Activated CD8-positive, alpha-beta T cell treated with anti-CD3 and anti-CD28 coated beads, Interleukin-2, amount 10 ng/mL, durations not matched to agents 7 days and 5 days (primary cell): ENCODE measurements at places on chromosomes 12 and 14.

- H3K36me3 ChIP-seq, result peaks cover 66% of the 10 kb centered on the region
- H3K27ac ChIP-seq, result peak overlapping the region; percentile 80
- peaks cover 87% of the 10 kb centered on the region for H3K4me1 ChIP-seq
- no peak overlapping the region for H3K4me3 ChIP-seq
- DNase-seq, result no peak
Measured at GRCh38 chr12:104493496-104493895, 36.7 kb downstream of the CHST11 start.

GRCh38 chr12:26122061-26122680 lies 2.7 kb downstream of the BHLHE41 start:
- H3K36me3 ChIP-seq, result no peaks in the 10 kb centered on the region
- H3K27me3 ChIP-seq, result peaks cover 77% of the 10 kb centered on the region
- peak; percentile 33 for DNase-seq
- peaks cover 35% of the 10 kb centered on the region for H3K4me1 ChIP-seq

DNA sequence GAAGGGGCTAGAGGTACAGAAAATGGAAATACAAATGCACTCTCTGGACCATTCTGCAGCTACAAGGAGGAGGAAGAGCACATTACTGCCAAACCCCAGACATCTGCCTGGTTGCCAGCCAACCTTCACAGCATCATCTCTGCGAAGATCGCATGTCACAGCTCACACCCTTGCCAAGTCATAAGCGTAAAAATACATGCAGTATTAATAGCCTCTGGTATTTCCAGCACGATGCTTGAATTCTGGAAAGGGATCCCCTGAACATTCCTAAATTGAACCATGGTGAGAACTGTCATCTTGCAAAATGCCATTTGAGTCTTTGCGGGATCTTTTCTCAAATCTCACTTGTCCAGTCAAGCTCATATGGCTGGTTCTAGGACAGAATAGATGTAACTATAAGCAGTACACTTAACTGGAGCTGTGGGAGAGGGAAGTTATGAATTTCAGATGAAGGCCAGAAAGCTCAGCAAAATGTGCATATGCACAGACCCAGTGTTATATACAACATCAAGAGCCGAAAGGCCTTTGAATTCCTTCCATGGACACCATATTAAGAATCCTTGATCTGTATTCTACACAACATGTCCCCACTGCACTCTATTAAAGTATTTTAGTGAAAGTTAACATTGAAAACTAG lies 211.6 kb downstream of the DUSP6 start:
- no peak for DNase-seq
- no peaks in the 10 kb centered on the region for H3K27me3 ChIP-seq
- no peak overlapping the region for H3K27ac ChIP-seq
- no peaks in the 10 kb centered on the region for H3K36me3 ChIP-seq
- H3K4me3 ChIP-seq, result no peak overlapping the region
- H3K4me1 ChIP-seq, result peaks cover 29% of the 10 kb centered on the region

- H3K27ac ChIP-seq, result no peak overlapping the region
- no peak for DNase-seq
- H3K4me1 ChIP-seq, result peaks cover 20% of the 10 kb centered on the region
- no peaks in the 10 kb centered on the region for H3K27me3 ChIP-seq
- H3K4me3 ChIP-seq, result peak overlapping the region; percentile 20
Measured at GRCh38 chr12:96223411-96224218, 29.4 kb downstream of the ELK3 start.

GRCh38 chr12:24948420-24948756 lies 513 bp downstream of the BCAT1 start:
- DNase-seq, result peak; percentile 50
- peaks cover 7% of the 10 kb centered on the region for H3K27me3 ChIP-seq
- peaks cover 30% of the 10 kb centered on the region for H3K4me1 ChIP-seq

DNA sequence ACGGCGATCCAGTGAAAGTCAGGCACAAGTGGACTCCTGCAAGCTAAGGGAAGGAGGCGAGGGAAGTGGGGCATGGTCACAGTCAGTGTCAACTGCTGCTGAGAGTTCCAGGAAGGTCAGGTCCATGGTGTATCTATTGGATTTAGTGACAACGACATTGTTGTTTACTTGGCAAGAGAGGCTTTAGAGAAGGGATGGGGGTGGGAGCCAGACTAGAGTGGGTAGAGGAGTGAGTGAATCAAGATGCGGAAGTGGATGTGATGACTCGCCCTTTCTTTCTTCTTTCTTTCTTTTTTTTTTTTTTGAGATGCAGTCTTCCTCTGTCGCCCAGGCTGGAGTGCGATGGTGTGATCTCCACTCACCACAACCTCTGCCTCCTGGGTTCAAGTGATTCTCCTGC lies 12.5 kb downstream of the P2RX7 start:
- H3K27me3 ChIP-seq, result no peaks in the 10 kb centered on the region
- no peak overlapping the region for H3K4me3 ChIP-seq
- peak; percentile 49 for DNase-seq
- H3K36me3 ChIP-seq, result peaks cover 41% of the 10 kb centered on the region
- peak overlapping the region; percentile 84 for H3K27ac ChIP-seq

DNA sequence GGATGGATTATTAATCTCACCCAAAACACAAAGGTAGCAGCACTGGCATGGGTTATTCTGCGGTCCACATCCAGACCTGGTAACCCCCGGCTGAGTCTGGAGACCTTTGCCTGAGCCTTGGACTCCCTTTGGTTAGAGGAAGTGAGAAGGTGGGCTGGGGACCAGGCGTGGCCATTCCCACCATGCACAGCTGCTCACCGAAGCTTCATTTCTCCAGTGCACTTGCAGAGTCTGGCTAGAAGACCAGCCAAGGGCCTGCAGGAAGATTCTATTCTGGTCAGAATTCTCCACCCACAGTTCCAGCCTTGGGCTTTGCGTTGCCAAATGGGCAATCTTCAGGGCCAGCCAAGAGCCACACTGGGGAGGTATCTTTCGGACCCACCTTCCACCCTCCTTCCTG lies 73.0 kb downstream of the LGMN start:
- H3K27me3 ChIP-seq, result no peaks in the 10 kb centered on the region
- no peak for DNase-seq
- no peak overlapping the region for H3K4me3 ChIP-seq
- peaks cover 81% of the 10 kb centered on the region for H3K36me3 ChIP-seq
- no peak overlapping the region for H3K27ac ChIP-seq
- H3K4me1 ChIP-seq, result peaks cover 60% of the 10 kb centered on the region

DNA sequence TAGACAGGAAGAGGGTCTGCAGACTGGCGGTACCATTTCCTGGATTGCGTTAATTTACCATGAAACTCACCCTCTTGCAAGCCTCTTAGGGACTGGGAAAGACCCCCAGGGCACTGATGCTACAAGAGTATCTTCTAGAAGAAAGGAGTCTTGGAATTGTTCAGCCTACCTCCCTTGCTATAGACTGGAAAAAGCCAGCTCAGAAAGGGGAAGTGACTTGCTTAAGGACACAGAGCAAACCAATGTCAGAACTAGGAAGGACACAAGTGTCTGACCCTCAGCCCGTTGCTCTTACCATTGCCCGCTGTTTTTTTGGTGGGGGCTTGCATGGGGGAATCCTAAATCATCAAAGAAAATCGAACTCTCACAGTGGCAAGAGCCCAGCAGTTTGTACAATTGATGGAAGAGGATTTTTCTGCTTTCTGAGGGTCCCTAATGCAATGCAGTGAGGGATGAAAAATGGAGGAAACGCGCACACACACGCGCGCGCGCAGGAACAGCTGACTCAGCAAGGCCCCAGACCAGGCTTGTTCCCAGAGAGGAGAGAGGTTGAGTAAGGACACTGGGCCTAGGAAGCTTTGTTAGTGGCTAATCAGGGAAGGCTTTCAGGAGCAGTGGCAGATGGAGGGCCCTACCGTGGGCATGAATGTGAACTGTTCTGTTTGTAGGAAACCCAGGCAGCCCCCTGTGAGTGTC lies 50.9 kb downstream of the RIN3 start:
- H3K4me1 ChIP-seq, result peaks cover 81% of the 10 kb centered on the region
- no peak for DNase-seq
- no peaks in the 10 kb centered on the region for H3K27me3 ChIP-seq
- peak overlapping the region; percentile 6 for H3K27ac ChIP-seq
- H3K36me3 ChIP-seq, result peaks cover 85% of the 10 kb centered on the region
- no peak overlapping the region for H3K4me3 ChIP-seq

GRCh38 chr12:104006929-104007328 lies 41.3 kb downstream of the TDG start:
- no peak for DNase-seq
- H3K27ac ChIP-seq, result no peak overlapping the region
- no peak overlapping the region for H3K4me3 ChIP-seq
- H3K27me3 ChIP-seq, result peaks cover 40% of the 10 kb centered on the region
- no peaks in the 10 kb centered on the region for H3K36me3 ChIP-seq
- H3K4me1 ChIP-seq, result no peaks in the 10 kb centered on the region

- H3K27me3 ChIP-seq, result peaks cover 2% of the 10 kb centered on the region
- no peak for DNase-seq
- no peaks in the 10 kb centered on the region for H3K36me3 ChIP-seq
- H3K4me3 ChIP-seq, result no peak overlapping the region
Measured at GRCh38 chr14:91729756-91730155, 2.1 kb downstream of the CATSPERB start.

DNA sequence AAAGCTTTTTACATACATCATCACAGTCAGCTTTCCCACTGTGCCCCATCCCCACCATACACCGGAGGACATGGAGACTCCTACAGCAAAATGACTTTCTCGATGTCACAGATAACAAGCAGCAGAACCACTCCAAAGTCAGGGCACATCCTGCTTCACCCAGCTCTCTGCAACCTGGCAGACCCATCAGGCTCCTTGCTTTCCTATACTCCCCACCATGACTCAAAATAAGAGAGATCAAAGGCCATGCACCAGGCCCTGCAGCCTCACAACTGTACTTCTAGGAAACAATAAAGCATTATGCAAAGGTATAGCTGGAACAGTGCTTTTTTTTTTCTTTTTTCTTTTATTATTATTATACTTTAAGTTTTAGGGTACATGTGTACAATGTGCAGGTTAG lies 187.4 kb downstream of the DPF3 start:
- H3K36me3 ChIP-seq, result peaks cover 10% of the 10 kb centered on the region
- H3K4me3 ChIP-seq, result no peak overlapping the region
- H3K27ac ChIP-seq, result no peak overlapping the region
- peaks cover 15% of the 10 kb centered on the region for H3K4me1 ChIP-seq

DNA sequence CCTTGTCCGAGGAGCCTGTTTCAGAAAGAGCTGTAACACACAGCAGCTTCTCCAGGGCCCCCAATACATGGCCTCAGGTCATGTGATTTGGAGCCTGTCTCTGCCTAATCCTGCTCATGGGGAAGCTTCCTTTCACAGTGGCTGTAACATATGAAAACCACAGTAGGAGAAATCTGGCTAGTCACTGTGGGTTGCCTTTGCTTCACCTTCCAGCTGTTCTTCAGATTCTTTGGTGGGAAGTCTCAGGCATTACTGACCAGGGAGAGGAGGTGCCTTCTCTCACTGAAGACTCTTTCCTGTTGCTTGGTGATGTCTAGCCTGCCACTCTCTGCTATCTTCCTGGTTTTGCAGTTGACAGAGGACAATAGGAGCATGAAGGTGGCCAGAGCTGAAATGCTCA lies 350.6 kb downstream of the DPF3 start:
- no peak overlapping the region for H3K27ac ChIP-seq
- H3K36me3 ChIP-seq, result no peaks in the 10 kb centered on the region
- H3K4me1 ChIP-seq, result peaks cover 39% of the 10 kb centered on the region
- H3K27me3 ChIP-seq, result peaks cover 26% of the 10 kb centered on the region
- no peak overlapping the region for H3K4me3 ChIP-seq

DNA sequence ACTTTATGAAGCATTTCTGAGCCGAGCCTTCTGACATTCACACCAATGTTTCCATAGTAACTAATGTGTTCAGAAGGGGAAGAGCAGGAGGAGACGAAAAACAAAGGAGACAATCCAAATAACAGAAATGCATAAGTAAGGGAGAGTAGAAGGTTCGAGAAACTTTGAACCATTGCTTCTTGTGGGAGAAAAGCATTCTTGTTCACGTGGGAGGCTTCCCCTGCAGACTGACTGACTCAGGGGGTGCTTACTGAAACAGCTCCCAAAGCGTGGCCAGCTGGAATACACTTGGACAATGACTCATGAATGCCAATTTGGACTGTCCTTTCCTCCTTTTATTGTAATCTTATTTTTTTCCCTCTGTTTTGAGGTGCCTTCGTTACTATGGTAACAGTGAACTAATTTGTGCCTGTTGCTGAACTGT lies 73.9 kb downstream of the NEDD1 start:
- H3K4me1 ChIP-seq, result peaks cover under 1% of the 10 kb centered on the region
- H3K4me3 ChIP-seq, result no peak overlapping the region
- H3K36me3 ChIP-seq, result no peaks in the 10 kb centered on the region
- peaks cover 5% of the 10 kb centered on the region for H3K27me3 ChIP-seq

DNA sequence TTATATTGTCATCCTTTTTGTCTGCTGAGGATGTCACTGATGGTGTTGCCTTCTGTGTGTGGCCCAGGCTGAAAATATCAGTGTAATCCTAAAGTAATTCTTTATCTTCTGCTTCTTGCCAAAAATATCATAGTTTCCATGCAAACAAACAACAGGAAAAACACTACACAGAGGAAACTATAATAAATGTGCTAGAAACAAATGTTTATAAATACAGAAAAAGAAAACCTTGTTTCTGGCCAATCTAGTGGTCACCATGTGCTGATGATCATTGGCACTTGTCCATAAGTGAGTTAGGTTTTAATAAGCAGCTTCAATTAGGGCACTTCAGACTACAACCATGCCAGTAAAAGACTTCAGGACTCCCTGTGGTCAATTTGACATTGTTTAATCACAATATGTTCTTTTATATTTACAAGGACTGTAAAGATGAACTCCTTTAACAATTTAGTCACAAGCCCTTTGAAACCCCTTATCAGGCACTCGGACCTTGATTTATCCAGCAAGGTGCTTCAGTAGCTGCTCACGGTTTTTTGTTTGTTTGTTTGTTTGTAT lies 124.8 kb downstream of the TMTC3 start:
- no peak for DNase-seq
- H3K27ac ChIP-seq, result no peak overlapping the region
- H3K4me1 ChIP-seq, result no peaks in the 10 kb centered on the region
- no peaks in the 10 kb centered on the region for H3K36me3 ChIP-seq
- H3K27me3 ChIP-seq, result no peaks in the 10 kb centered on the region
- no peak overlapping the region for H3K4me3 ChIP-seq

DNA sequence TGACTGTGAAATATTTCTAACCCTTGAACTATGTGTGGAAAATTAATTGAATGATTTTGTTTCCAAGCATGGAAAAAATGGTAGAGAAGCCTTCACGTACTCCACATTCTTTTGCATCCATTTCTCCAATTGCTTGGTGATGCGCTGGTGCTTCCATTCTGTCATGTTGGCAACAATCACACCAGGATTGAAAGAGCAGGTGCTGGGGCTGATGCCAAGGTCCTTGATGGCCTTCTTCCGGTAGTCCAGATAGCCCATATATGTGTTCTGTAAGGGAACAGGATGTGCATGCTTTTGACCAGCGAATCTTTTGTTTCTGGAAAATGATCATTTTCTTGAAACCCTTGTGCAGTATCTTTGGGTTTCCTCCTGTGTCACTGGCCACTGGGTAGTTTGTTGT lies 28.6 kb downstream of the TDG start:
- H3K36me3 ChIP-seq, result peaks cover 4% of the 10 kb centered on the region
- peaks cover 26% of the 10 kb centered on the region for H3K27me3 ChIP-seq
- no peak for DNase-seq
- H3K4me3 ChIP-seq, result no peak overlapping the region
- H3K27ac ChIP-seq, result no peak overlapping the region

GRCh38 chr12:132266370-132266769 lies 63.0 kb downstream of the GALNT9 start:
- no peaks in the 10 kb centered on the region for H3K4me1 ChIP-seq
- H3K27ac ChIP-seq, result no peak overlapping the region
- H3K27me3 ChIP-seq, result no peaks in the 10 kb centered on the region
- DNase-seq, result no peak
